ENCODE measurements at places on chromosomes 16 and 17.
A peak's percentile ranks its signal among the peaks of the same experiment; 100 is the strongest.

GRCh38 chr17:64084940-64085649, 44.8 kb downstream of the ERN1 start:
- DNase-seq: no peak

DNA sequence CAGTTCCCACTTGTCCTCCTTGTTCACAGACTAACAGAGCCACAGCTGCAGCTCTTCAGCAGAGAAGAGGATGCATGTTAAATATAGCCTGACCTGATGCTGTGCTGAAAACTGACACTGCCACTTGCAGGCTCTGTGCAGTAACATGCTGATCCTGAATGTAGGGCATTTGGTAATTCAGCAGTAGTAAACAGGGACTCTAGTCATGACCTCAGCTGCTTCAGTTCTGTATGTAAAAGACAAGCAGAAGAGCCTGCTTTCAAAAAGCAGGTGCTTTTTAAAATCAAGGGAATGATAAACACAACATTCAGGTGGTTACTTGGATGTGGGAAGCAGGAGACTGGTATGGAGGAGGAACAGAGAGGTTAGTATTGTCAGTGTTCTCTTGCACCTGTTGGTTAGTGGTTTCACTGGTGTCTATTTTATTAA, 33.8 kb downstream of the ESRP2 start:
- DNase-seq: no peak

- no peak for DNase-seq
These were observed 43.6 kb upstream of the RBFOX3 start for GRCh38 chr17:79654350-79654959.

DNA sequence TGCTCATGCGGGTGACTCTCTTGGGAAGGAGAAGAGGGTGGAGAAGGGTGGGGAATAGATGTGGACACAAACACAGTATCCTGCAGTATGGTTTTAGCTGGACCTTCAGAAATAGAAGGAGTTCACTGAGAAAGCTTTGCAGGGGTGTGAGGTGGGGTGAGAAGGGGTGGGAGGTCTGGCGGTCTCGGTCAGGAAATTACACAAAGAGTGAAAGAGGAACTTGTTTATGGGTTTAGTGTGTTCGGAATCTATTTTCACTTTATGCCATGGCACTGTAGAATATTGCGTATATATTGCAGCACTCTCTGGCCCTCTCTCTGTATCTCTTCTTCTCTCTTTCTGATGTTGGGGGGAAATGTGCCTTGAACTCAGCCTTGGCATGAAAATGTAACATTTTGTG, 148.2 kb upstream of the GOT2 start:
- no peak for DNase-seq

DNA sequence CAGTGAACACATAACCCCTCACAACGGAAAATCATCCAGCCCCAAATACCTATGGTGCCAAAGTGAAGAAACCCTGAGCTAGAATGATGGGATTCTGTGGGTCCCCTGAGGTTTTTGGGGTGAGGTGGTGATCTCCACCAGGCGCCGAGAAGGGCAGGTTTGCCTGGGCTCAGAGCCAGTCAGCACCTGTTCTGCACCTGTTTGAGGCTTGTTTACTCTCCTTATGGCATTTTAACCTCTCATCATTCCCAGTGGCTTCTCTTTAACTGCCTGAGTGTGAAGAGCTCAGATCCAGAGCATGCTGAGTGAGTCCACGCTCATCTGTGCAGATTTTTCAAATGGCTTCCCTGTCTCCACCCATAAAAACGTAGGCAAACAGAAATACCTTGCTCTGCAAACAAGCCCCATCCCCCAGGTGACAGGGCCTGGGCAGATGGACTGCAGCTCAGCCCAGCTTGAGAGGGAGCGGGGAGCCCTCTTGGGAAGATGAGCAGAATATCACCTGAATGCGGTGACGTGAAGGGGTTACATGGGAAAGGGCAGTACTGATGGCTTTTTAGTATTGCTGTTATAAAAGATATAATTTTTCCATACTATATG, 40.1 kb upstream of the CLEC19A start:
- DNase-seq: no peak

DNA sequence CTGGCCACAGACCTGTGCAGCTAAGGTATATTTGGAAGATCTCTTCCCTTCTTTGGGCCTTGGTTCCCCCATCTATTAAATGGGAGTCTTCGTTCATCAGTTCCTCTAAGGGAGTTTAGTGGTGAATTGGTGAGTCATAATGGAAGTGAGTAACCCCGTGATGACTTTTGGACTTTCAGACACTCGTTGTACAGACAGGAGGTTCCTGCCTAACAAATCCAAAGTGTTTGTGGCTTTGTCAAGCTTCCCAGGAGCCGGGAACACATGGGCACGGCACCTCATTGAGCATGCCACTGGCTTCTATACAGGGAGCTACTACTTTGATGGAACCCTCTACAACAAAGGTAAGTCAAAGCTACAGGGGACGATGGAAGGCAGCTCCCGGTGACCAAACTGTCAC, 40.4 kb downstream of the WSCD1 start:
- no peak for DNase-seq

- DNase-seq: no peak
These were observed 8.9 kb upstream of the PPL start for GRCh38 chr16:4945560-4946502.

- no peak for DNase-seq
These were observed 2.3 kb downstream of the TNFRSF17 start for GRCh38 chr16:11967195-11967911.

- peak; percentile 45 for DNase-seq
These were observed 10.0 kb downstream of the PITPNC1 start for GRCh38 chr17:67386965-67387551.

- no peak for DNase-seq
These were observed 111.2 kb upstream of the NLRP1 start for GRCh38 chr17:5695480-5695879.

GRCh38 chr17:40103688-40104087, 3.3 kb upstream of the NR1D1 start:
- no peak for DNase-seq

DNA sequence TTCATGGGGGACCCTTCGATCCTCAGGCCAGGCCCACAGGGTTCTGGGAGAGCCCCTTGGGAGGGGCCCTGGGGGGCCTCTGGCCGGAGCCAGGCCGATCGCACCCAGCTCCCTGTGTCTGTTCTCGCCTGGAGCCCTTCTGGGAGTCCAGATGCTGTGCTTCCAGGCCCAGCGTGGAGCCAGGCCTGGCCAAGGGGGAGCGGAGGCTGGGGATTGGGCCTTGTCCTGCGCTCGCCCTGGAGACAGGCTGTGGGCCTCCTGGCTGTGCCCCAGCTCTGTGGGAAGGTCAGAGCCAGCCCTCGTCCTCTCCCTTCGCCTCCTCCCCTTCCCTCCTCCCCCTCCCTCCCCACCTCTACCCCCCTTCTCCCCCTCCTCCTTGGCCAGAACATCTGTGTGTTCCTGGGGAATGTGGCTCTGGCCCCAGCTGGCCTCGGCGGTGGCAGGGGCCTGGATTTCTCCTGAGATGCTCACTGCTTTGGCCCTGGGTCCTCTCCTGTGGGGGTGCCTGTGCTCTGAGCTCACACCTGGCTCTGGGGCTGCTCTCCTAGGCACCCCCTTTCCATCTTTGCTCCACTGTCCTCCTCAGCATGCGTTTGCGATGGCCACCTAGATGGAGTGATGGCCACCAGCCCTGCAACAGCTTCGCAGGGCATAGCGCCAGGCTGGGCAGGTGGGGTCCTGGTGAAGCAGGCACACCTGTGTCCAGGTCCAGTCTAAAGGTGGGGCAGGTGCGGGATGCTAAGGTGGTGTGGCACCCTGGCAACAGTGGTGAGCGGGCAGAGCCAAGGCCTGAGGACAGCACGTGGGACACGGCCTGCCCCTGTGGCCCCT, 90.6 kb upstream of the CIBAR2 start:
- peak; percentile 76 for DNase-seq

All from fibroblast of skin of right biceps (primary cell).